ENCODE measurements at places on chromosomes 2 and 18.

- no peak for DNase-seq
These were observed 523.0 kb downstream of the TXNL1 start for GRCh38 chr18:56115071-56116015.

DNA sequence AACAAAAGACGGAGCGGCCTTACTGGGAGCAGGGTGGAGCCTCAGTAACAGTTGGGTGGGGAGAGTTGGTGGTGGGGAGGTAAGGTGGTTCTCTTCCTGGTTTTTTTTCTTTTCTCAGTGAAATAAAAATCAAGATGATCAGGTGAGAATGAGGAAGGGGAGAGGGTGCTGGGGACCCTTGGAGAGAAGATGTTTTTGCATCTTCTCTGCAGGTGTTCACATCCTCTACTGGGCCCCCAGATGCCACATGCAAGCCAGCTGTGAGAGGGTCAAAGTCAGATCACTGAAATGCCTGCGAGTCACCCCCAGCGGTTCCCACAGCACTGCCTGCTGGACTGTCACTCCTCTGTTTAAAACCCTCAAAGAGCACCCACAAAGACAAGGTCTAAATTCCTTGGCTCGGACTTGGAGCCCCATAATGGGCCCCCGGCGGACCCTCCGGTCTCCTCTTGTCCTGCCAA, 69.8 kb upstream of the FHL2 start:
- no peak for DNase-seq

GRCh38 chr2:195320413-195320973, 336.5 kb upstream of the SLC39A10 start:
- no peak for DNase-seq

DNA sequence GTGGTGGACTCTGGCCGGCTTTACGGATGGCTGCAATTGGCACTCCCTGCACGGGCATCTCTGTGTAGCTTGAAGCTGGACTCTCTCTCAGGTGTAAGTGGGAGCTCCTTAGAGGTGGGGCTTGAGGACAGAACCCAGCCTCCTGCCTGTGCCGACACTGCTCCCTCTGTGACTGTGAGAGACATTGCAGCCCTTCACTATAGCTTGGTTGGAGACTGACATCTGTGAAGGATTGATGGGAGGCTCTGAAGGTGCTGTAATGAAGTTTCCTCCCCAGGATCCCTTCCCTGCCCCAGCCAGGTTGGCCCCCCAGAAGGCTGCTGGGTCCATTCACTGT, 166.7 kb downstream of the SH3RF3 start:
- no peak for DNase-seq

GRCh38 chr18:58861353-58861752, 3.3 kb upstream of the ZNF532 start:
- DNase-seq, result no peak

DNA sequence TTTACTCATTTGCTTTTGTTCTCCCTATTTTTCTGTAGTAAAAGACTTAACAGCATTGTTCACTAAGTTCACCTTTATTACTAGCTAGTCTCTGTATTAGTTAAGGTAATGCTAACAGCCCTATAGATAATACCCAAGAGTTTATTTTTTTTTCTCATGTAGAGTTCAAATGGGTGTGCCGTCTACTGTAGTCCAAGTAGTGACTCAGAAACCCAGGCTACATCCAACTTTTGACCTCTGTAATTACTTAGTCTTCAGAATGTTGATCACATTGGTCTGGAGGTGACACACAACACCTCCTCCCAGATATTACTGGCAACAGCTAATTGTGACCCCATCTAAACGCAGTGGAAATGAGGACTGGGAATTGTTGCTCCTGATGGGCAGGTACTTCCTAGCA, 7.7 kb downstream of the COQ10B start:
- DNase-seq, result no peak

DNA sequence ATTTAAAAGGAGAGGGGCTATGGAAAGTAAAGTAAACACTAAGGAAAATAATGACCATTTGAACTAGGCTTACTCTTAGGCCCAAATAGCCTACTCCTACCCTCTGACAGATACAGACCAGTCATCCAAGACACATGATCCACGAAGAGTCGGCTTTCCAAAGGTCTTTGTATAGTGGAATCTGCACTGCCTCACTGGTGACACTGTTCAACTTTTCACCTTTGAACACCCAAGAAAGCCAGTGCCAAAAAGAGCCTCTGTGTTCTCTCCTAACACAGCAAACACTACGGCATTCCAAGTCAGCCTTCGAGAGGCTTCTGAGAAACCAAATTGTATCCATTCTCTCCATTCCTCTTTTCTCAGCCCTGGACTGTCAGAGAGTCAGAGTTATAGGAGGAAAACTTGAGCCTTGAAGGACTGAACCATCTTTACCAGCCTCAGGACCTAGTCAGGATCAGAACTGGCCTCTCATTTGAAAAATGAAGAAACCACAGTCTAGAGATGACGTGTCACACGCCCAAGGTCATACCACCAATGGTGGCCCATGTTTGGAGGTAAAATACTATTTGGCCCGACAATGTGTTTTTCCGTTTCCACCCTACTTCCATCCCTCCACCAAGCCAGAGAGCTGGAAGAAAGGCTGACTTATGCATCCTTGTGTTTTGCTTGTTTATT, 267.4 kb upstream of the ACVR2A start:
- DNase-seq, result no peak

Data from KBM-7 (cell line).